ENCODE measurements at places on chromosomes 16 and 17.

GRCh38 chr16:84427553-84427952 lies 59.2 kb downstream of the ATP2C2 start:
- DNase-seq: no peak

- no peak for DNase-seq
Measured at GRCh38 chr17:28173031-28173561, 130.6 kb downstream of the NLK start.

- DNase-seq: peak; percentile 69
Measured at GRCh38 chr17:35930211-35931065, at the start of gene RDM1. TSS of gene RDM1 (minus strand) at chr17:35930773. CDS start at chr17:35930727, 46 bp downstream.

DNA sequence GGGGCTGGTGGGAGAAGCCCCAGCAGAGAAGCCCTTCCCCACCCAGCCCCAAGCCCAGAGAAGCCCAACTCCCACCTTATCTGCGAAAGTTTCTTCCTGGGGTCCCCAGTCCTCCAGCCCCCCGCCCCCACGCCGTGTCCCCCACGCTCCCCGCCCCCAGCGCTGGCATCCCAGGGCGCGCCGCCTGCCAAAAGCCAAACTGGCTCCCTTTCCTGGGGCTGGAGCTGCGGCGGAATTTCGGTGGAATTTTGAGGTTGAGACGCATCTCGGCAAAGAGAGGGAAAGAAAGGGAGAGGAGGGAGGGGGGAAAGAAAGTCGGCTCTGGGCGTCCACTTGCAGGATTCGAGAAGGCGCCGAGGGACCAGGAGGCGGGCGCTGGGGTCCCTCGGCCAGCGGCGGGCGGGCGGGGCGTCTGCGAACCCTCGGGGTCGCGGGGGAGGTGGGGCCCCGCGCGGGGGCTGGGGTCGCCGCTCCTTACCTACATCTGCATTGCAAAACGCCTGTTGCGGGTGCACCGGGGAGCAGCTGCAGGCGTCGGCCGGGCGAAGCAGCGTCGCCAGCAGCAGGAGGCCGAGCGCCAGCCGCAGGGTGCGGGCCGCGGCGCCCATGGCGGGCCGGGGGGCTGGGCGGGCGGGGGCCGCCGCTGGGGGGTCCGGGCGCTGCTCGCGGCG lies 571 bp downstream of the TIMP2 start:
- DNase-seq: no peak

DNA sequence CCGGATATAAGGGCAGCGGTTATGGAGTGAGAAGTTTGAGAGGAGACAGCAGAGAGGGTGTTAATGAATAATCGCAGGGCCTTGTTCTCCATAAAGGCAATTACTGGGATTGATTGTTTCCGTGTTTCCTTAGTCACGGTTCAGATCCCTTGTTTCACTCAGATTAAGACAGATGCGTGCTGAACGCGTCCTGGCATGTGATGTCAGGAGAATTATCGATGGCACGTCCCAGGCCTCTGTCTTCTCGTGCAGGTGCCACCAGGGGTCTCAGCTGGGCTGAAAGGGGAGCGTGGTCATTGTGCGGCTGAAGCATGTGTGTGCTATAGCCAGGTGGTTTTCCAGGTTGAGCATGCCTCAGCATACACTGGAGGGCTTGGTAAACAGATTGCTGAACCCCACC lies 142.4 kb upstream of the NOL11 start:
- DNase-seq: no peak

GRCh38 chr17:62880120-62880519 lies 72.0 kb upstream of the MARCHF10 start:
- DNase-seq: no peak

GRCh38 chr17:28182559-28182958 lies 136.4 kb upstream of the TMEM97 start:
- no peak for DNase-seq

DNA sequence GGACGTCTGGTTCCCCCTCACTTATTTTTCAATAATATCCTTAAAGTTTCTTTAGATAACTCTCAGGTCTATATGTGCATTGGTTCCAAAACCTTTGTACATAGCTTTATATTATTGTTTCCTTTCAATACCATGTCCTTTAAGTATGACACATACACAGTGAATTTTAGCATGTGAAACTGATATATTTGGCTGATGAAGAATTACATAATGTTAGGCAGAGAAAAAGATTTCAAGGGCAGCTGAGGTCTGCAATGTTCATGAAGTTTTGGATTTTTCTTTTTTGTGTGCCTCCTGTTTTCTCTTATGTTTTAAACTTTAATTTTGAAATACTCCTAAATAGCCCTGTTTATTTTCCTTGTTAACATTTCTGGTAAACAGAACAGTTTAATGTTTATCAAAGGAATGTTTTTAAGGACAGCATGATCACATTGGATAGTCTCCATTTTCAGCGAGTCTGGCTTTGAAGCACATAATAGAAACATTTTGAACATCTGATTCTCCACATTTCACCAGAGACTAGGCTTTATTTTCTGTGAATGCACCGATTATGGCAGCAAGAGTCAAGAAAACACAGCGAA lies 32.9 kb upstream of the FBXO47 start:
- no peak for DNase-seq

DNA sequence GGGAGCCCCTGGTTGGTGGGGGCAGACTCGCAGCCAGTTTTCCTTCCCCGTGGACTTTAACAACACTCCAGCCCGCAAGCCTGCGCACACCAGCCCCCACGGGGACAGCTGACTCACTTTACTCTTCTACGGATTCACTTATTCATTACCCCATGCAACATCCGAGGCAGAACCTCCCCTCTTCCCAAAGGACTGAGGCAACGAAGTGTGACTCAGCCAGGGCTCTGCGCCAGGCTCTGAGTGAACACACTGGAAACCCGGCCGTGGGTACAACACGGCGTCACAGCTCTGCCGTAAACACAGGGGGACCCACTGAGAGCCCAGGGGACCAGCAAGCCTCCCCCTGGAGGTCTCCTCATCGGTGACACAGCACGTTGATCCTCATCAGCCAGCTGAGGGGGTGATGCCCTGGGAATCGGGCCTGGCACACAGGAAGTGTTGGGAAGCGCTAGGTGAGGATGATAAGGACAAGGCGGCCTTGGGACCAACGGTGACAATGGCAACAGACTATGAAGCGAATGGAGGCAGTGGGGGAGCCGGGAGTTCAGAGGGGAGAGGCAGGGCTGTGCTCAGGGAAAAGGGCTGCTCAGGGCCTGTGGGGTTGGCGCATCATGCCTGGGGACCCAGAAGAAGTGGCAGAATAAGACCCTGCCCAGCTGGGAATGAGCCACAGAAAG lies 14.6 kb downstream of the COTL1 start:
- no peak for DNase-seq

DNA sequence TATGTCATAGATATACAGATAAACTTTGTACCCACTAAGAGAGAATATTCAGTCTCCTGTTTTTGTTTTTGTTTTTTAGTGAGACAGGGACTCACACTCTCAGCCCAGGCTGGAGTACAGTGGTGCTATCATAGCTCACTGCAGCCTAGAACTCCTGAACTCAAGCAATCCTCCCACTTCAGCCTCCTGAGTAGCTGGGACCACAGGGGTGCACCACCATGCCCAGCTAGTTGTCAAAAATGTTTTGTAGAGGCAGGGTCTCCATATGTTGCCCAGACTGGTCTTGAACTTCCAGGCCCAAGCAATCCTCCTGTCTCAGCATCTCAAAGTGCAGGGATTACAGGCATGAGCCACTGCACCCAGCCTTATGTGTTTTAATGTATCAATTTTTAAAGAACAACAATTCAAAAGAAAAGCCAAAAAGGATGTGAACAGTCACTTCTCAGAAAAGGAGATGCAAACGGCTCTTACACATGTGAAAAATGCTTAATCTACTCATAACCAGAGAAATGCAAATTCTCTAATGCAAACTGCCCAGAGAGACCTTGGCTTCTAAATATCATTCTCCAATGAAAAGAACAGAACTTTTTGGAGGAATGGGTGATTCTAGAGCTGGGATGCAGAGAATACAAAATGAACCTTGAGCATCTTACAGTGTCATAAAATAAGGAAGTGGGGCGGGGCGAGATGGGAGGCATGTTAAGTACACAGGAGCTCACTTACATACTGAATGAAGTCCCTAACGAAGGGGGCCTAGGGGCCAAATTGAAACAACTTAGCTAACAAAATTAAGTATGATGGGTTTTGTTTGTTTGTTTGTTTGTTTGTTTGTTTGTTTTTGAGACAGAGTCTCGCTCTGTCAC lies 7.3 kb upstream of the CMTM3 start:
- DNase-seq: no peak

DNA sequence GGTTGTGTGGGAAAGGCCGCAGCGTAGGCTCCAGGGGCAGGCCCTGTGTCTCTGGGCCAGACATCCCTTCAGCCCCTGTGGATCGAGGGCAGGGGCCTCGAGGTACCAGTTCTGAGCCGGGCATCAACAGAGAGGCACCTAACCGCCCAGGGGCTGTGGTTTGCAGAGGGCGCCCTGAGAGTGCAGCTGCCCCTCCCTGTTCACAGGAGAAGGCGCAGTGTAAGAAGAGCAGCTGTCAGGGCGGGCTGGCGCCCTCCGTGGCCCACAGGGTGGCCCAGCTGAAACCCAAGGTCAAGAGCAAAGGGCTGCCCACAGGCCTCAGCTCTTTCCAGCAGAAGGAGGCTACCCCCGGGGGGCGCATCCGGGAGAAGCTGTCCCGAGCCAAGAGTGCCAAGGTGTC lies 56.5 kb downstream of the ACTG1 start:
- no peak for DNase-seq

- no peak for DNase-seq
Measured at GRCh38 chr17:520447-521182, 168.0 kb upstream of the RPH3AL start.

- no peak for DNase-seq
Measured at GRCh38 chr16:80824623-80825364, 20.4 kb upstream of the CDYL2 start.

GRCh38 chr16:83724585-83724984 lies 83.2 kb upstream of the HSBP1 start:
- DNase-seq: no peak

DNA sequence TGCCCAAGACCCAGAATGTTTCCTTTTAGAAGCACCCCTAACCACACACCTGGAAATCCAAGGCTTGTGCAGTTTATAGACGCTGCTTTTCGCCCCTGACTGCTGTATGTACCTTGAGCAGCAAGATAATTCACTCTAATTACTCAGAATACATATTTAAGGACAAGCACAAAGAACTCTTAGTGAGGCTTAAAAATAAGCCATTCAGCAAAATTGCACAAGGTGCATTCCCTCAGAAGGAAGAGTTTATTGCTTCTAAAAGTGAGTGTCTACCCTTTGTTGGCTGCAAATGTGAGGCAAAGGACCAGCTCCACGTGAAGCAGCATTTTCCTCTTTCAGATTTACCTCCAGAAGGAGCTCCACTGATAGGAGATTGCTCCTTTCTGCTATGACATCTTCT lies 208.4 kb downstream of the RBFOX1 start:
- no peak for DNase-seq

DNA sequence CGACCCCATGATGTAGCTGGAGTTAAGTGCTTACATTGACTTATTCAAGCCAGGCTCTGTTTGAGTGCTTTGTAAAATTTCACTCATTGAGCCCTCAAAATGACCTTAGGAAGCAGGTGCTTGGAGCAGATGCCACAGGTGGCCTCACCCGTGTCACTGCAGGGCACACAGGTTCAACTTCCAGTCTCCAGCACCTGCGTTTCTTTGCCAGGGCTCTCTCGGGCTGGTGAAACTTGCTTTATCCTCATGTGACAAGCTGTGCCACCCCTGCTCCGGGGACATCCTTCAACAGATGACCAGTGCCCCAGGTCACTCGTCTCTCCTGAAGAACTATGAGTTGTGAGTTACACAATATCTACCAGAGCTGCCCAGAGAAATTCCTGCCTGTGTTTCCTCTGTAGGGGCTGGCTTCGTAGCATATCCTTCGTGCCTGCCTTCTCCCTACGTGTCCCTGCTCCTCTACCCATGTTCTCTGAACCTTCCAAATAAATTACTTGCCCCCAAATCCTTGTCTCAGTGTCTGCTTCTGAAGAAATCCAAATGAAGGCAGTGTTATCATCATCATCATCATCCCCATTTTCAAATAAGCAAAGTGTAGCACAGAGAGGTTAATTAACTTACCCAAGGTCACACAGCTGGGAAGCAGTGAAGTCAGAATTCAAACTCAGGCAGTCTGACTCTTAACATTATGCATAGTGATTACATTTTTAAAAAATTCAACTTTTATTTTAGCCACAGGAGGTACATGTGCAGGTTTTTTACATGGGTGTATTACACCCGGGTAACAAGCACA lies 352.5 kb downstream of the NPIPA8 start:
- no peak for DNase-seq

DNA sequence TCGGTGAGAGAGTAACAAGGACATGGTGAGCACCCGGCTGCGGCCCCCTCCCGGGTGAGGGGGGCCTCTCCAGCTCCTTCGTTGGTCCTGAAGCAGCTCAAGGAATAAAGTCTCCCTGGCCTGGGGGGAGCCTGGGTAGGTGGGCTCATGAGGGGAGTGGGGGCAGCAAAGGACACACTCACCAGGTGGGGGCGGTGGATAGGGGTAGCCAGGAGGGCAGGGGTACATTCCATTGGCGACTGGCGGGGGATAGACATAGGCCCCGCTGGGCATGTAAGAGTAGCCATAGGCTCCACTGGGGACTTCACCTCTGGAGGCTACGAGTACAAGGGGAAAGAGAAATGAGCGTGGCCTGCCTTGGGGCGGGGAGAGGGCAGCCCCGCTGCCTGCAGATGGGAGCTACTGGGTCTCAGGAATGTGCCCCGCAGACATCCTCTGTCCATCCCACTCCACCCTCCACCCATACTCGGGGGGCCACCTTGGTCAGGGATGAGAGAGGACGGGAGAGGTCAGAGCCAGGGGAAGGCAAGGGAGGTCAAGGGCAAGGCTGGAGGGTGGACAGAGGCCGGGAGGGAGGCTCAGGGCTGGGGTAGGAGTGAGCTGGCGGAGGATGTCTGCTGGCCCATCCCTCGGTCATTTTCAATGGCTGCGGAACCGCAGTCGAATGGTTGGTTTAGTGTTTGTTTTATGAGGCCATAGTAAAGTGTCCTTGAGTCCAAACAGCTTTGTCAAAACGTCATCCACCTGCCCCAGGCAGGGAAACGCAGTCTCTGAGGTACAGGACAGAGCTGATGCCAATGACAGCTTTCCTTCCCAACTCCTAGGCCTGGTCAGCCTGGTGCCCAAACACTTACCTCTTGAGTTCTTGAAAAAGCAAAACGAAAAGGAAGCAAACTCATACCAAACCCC lies 3.7 kb upstream of the UNC13D start:
- no peak for DNase-seq

- no peak for DNase-seq
Measured at GRCh38 chr16:82156761-82157533, 13.1 kb downstream of the MPHOSPH6 start.

- no peak for DNase-seq
Measured at GRCh38 chr16:9330095-9330494, 238.7 kb downstream of the HAPSTR1 start.

GRCh38 chr16:142405-142967 lies 4.0 kb upstream of the NPRL3 start:
- DNase-seq: no peak

- DNase-seq: no peak
Measured at GRCh38 chr16:65023802-65024201, 98.1 kb downstream of the CDH11 start.
